Ovary (tissue), 10 donors: ENCODE measurements at places on chromosomes 6 and 20. TPM values are rescaled to one million over a fixed set of nuclear protein-coding genes. Genes with fewer than 3 reads are reported as not detected.

GRCh38 chr20:41905199-41905598 lies 287.0 kb upstream of the CHD6 start:
- no peaks in the 10 kb centered on the region for H3K27me3 ChIP-seq
- H3K36me3 ChIP-seq = no peaks in the 10 kb centered on the region
- H3K27ac ChIP-seq = no peak overlapping the region

- DNase-seq = no peak
- H3K36me3 ChIP-seq = no peaks in the 10 kb centered on the region
- no peaks in the 10 kb centered on the region for H3K27me3 ChIP-seq
- no peak overlapping the region for H3K27ac ChIP-seq
Measured at GRCh38 chr6:40187535-40188144, 253.4 kb upstream of the MOCS1 start.

GRCh38 chr6:142155091-142155490 lies 8.0 kb downstream of the VTA1 start:
- no peaks in the 10 kb centered on the region for H3K27me3 ChIP-seq
- no peak overlapping the region for H3K27ac ChIP-seq
- no peak overlapping the region for H3K4me3 ChIP-seq

The FAM162B gene
- 6.9 TPM for total RNA-seq

GRCh38 chr6:129596522-129596921 lies 113.5 kb downstream of the ARHGAP18 start:
- H3K27ac ChIP-seq = no peak overlapping the region
- no peaks in the 10 kb centered on the region for H3K27me3 ChIP-seq
- DNase-seq = no peak
- H3K4me1 ChIP-seq = no peaks in the 10 kb centered on the region
- no peaks in the 10 kb centered on the region for H3K36me3 ChIP-seq
- no peak overlapping the region for H3K4me3 ChIP-seq

The MAP3K7 gene
- total RNA-seq = 24.9 TPM

GRCh38 chr6:13517116-13517515 lies 29.7 kb upstream of the GFOD1 start:
- H3K4me1 ChIP-seq = no peaks in the 10 kb centered on the region
- DNase-seq = no peak
- H3K27me3 ChIP-seq = no peaks in the 10 kb centered on the region
- no peak overlapping the region for H3K27ac ChIP-seq
